ENCODE measurements at places on chromosomes 7 and 10.

- DNase-seq = no peak
These were observed 303.7 kb downstream of the INHBA start for GRCh38 chr7:41399171-41399570.

DNA sequence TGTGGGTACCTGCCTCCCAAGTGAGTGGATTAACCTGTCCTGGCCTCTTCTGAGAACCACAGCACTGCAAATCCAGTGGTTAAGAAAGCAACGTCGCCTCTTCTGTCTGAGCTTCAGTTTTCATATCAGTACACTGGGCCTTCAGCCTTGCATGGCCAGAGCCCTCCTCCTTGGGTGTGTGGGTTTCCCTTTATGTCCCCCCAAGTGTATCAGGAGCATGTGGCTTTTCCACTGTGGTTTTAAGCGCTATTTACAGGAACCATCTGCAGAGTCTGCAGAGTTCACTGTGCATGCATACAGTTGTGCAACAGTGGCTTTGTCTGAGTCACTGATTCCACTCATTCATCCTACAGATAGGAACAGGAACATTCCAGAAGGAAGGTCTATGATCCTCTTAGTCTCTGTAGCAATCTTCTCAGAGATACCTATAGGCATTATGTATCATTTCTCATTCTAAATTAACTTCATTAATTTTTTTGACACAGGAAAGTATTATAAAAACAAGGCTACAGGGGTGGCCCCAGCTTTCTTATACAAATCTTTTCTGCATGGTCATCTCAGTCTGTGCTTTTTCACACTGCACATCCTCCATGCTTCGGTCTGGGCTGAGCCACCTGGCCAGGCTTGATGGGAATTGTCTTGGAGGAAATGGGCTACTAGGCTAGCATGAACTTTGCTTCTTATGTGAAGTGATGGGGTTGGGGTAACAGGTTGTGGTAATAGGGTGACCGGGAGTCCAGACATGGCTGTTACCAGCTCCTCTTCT, 17.1 kb downstream of the MBL2 start:
- peak; percentile 91 for DNase-seq

DNA sequence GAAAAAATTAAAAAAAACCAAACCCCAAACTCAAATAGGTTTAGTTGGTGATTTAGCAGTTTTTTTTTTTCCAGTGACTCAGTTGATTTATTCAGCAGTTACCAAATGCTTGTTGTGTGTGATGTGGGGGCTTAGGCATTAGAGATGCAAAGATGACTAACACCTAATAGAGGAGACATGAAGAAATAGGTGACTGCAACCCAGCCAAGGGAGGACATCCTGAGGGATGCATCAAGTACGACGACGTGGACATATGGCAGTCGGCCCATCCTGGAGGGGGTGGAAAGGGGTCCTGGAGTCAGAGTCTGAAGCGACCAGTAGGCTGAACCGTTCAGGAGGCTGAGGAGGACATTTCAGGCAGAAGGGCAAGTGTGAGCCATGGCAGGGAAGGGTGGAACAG, 35.5 kb downstream of the LRMDA start:
- peak; percentile 13 for DNase-seq

GRCh38 chr7:140316165-140316661, 82.1 kb downstream of the SLC37A3 start:
- DNase-seq = peak; percentile 96

GRCh38 chr10:43083764-43084163, 6.9 kb downstream of the RET start:
- no peak for DNase-seq

- no peak for DNase-seq
These were observed 41.7 kb downstream of the SP8 start for GRCh38 chr7:20744954-20745446.

- no peak for DNase-seq
These were observed 27.0 kb upstream of the SAMD9L start for GRCh38 chr7:93175219-93175618.

- DNase-seq = no peak
These were observed 17.0 kb downstream of the TMEM236 start for GRCh38 chr10:17768957-17769356.

DNA sequence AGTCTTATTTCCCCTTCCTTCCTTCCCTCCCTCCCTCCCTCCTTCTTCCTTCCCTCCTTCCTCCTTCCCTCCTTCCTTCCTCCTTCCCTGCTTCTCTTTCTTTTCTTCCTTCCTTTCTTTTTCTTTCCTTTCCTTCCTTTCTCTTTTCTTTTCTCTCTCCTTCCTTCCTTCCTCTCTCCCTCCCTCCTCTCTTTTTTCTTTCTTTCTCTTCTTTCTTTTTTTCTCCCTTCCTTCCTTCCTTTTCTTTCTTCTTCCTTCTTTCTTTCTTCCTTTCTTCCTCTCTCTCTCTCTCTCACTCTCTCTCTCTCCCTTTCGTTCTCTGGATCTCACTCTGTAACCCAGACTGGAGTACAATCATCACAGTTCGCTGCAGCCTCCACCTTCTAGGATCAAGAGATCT, 6.2 kb downstream of the TMEM130 start:
- DNase-seq = no peak

DNA sequence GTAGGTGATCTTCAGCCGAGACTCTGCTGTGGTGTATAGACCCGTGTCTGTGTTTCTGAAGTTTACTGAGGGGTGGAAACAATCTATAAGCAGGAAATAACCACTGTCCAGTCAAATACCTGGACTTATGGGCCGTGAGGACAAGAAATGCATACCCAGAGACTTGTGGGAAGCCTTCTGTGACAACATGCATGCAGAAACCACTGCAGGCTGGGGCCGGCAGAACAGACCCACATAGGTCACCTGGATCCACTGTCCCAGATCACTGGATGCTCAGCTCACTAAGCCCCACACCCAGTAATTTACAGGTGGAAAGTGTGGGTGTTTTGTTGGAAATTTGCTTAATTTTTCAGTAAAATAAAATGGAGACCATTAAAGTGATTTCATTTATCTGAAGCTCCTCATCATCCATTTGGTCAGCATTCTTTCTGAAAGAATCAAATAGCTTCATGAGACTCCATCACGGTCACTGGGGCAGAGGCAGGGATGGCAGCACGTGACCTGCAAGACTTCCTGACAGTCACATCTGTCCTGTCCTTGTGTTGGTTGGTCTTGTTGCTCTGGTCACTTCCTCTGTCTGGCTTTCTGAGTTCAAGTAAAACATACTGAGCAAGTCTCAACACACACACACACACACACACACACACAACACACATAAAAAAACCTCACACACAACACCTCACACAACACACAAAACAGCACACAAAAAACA, 108.3 kb downstream of the TNS3 start:
- DNase-seq = peak; percentile 58

- no peak for DNase-seq
These were observed 91.7 kb downstream of the RNF216 start for GRCh38 chr7:5689716-5690115.

- DNase-seq = no peak
These were observed 40.2 kb downstream of the PKD1L1 start for GRCh38 chr7:47907981-47908616.

GRCh38 chr7:105046414-105046813, 32.4 kb downstream of the KMT2E start:
- DNase-seq = no peak

GRCh38 chr10:125553091-125553490, 129.9 kb downstream of the TEX36 start:
- DNase-seq = no peak

- DNase-seq = no peak
These were observed 135.3 kb downstream of the PTPRN2 start for GRCh38 chr7:158452331-158452730.

DNA sequence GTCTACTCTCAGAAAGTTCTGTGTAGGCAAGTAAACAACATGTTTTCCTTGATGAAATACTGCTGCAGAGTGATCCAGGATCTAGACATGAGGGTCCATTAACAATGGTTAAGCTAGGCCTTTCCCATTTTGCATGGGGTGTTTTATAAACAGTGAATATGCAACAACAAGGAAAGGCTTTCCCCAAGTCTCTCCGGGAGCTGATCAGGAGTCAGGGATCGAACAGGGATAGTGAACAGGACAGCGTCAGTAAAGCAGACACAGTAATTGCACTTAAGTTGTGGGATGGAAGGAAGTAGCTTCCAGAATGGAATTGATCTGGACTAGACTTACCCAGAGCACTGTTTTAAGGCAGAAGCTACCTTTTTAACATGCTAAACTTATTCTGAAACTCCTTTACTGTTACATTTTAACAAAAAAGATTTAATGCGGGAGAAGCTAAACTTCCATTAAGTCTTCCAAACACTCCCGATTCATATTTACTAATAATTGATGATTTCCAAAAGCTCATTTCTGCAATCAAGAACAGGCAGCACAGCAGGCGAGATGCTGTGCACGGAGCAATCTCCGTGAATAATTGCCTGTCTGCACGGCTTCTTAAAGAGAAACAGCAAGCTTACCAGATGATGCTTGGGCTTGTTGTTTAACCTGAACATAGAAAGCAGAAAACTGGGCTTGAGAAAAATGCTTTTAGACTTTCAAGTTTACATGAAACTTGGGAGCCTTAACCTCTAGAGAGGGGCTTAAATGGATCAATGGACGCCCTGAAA, 50.3 kb upstream of the DOCK1 start:
- no peak for DNase-seq

GRCh38 chr10:117346574-117346973, 28.7 kb downstream of the PDZD8 start:
- DNase-seq = no peak

DNA sequence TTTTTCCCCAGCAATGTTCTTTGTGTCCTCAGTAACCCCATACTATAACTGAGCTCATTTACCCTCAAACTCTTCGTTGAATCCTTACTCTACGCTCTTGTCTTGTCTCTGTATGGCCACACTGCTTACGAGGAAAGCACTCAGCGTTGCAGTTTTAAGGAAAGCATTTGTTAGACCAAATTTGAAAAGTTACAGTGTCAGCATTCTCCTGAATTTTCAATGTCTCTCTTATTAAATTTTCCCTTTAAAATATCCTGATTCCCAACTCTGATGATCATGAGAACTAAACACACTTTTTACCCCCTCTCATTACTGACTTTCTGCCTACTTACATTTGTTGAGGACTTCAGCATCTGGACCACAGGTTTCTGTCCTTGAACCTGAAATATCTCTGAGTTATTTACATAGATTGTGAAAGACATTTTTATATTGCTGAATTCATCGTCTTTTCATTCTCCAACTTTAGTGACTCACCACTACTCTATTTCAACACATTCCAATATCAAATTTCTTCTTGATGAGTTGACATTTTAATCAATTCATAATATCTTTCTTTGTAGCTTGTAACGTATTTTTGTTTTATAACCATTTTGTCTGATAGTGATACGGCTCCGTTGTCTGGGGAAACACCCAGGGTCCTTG, 19.8 kb upstream of the VWDE start:
- no peak for DNase-seq

GRCh38 chr10:123884351-123884906, 7.2 kb downstream of the CPXM2 start:
- no peak for DNase-seq

DNA sequence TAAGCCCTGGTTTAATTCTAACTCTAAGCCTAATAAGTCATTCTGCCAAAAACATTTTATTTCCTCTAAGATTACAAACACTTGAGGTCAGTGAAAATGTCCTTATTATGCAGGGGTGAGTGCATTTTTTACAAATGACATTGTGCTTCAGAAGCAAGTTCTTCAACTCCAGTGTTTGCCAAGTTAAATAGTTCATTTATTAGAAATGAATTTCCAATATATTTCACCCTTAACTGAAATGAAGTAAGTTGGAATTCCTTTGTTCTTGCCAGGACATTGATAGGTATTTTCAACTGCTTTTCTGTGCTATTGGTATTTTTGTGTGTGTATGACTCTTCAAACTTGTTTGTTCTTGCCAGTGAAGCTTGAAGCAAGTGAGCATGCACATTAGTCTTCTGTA, 89.5 kb upstream of the CCDC6 start:
- DNase-seq = no peak

DNA sequence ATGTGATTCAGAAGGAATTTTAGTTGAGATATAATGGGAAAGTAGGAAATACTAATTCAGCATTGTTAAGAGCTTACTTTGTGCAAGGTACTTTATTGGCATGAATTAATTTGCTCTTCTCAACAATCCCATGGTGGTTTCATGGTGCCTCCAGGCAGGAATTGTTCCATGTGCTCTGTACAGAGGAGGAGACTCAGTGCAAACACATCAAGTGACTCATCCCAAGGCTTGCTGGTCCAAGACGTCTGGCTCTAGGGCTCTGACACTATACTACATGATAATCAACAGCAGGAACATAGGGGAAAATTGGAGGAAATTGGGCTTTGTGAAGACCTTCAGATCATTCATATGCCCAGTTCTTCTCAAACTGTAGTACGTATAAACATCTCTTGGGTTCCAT, 66.5 kb upstream of the PRKG1 start:
- no peak for DNase-seq

Data from suppressor macrophage treated with lipopolysaccharide for 4 hours (primary cell).